NCI-H2171 (cell line): ENCODE measurements at places on chromosomes 2 and 18.

GRCh38 chr2:11517906-11518305 lies 15.9 kb upstream of the GREB1 start:
- DNase-seq = no peak

GRCh38 chr18:58438161-58438957 lies 190.5 kb downstream of the ALPK2 start:
- DNase-seq = no peak

DNA sequence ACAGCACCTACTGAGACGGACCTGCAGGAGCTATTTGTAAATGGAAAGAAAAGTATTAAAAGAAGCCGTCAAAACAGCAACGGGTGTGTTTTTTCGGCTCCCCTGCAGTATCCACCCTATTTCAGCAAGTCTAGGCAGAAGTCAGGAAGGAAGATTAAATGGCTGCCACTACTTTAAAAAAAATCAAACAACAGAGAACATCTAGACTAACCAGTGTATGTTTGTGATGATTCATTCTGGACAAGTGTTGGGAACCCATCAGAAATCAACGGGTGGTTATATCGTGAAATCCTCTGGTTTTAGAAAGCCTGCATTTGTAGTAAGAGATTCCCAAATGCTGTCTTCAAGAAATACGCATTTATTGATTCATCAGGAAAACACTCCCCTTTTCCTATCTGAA lies 9.0 kb downstream of the PMAIP1 start:
- no peak for DNase-seq

GRCh38 chr2:47896450-47896968 lies 9.8 kb downstream of the FBXO11 start:
- no peak for DNase-seq

GRCh38 chr2:159614534-159615366 lies 1.6 kb downstream of the BAZ2B start:
- DNase-seq = peak; percentile 78

- no peak for DNase-seq
These were observed 20.3 kb downstream of the ITPRID2 start for GRCh38 chr2:181911830-181912229.

- no peak for DNase-seq
These were observed 126.2 kb upstream of the VRK2 start for GRCh38 chr2:57920342-57920939.

GRCh38 chr2:179432751-179433150 lies 168.1 kb upstream of the SESTD1 start:
- DNase-seq = no peak

DNA sequence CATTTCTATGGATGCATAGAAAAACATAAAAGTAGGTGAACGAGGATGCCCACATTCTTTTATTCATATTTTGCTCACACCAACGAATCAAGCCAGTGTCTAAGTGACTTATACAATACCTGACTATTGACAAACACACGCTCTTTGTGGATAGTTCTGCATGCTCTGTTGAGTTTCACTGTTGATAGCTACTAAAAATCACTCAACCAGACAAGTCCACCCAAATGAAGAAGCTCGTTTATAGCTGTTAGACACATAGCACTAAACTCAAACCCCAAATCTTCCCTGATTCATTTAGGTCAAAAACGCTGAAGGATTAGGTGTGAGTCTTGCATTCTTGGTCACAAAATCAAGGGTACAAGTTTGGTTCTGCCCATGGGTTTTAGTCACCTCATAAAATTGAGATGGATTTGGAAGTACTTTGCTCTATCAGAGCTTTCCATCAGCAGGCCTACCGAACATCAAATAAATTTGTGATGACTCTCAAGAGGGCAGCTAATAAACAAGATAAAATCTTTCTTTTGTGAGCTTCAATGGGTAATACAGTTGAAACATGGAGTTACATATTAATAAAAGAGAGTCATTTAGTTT lies 92.7 kb upstream of the ETAA1 start:
- DNase-seq = no peak

- DNase-seq = no peak
These were observed 37.8 kb upstream of the LDLRAD4 start for GRCh38 chr18:13180614-13181375.

GRCh38 chr2:64558445-64559081 lies 34.4 kb downstream of the AFTPH start:
- no peak for DNase-seq

DNA sequence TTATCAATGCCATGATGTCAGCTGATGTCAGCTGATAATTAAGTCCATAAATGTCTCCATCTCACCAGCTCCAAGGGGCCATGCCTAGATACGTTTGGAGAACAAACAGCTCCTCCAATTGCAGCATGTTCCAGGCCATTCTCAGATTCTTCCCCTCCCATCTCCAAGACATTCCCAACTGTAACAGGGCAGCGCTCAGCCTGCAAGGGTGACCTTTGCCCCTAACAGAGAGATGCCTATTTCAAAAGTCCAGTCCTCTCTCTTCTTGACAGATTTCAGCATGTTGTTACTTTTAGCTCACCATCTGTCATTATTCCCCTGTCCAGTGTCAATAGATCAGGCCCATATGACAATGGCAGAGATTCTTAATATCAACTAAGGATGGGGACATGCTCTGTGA lies 9.9 kb downstream of the PSD4 start:
- no peak for DNase-seq

DNA sequence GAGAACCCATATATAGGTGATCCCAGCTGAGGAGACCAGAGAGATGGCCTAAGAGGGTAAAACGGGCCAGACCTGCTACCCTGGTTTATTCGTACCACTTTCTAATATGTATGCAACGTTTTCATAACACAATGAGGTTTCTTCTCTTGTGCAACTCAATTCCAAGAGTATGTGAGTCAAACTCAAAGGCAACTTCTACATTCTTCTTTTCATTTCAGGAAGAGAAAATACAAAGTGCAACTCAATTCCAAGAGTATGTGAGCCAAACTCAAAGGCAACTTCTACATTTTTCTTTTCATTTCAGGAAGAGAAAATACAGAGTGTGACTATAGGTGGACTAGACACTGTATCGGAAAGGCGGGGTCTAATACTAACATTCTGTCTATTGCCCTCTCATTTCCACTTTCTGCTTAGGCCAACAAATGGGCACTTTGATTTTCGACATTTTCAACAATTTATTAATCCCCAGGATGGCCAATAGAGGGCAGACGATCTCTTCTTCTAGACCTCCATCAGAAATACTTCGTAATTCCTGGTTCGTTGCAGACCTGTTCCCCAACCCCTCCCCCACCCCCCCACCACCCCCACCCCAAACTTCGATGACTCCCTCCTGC lies 3.7 kb upstream of the CRIM1 start:
- peak; percentile 19 for DNase-seq

GRCh38 chr2:10433947-10434885 lies 13.9 kb downstream of the ODC1 start:
- no peak for DNase-seq

- peak; percentile 4 for DNase-seq
These were observed 88.8 kb upstream of the ASB18 start for GRCh38 chr2:236352761-236353593.
